Naive thymus-derived CD4-positive, alpha-beta T cell (primary cell): ENCODE measurements at places on chromosomes 2 and 18. TPM values are rescaled to one million over a fixed set of nuclear protein-coding genes. Genes with fewer than 3 reads are reported as not detected.

The DLX2 gene
- not detected for total RNA-seq

The C2orf15 gene
- total RNA-seq, result 3.8 TPM

The CCDC178 gene
- not detected for total RNA-seq

The SKOR2 gene
- not detected for total RNA-seq

The DOK6 gene
- not detected for total RNA-seq

The ADD2 gene
- total RNA-seq, result 18.8 TPM

GRCh38 chr2:5026571-5027234 lies 665.5 kb upstream of the SOX11 start:
- DNase-seq, result no peak

- no peak for DNase-seq
Observed at GRCh38 chr18:24369426-24369825, 28.2 kb downstream of the OSBPL1A start.

GRCh38 chr18:47287911-47288585 lies 36.6 kb upstream of the SKOR2 start:
- DNase-seq, result no peak

DNA sequence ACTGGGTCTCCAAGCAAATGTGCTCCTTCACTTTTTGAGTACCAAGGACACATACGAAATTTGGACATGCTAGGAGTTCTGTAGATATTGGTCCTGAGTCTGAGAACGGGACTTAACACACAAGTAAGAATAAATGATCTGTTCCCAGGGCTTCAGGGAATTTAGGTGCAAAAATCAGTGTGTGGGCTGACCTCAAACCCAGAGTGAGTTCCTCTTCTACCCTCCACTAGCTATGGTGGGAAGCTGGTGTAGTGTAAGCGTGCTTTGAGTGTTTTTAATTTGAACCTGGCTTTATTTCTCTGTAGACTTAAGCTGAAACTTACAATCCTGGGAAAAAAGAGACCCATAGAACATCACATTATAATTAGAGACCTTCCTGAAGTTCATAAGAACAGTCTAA lies 50.5 kb downstream of the MYO3B start:
- DNase-seq, result no peak

DNA sequence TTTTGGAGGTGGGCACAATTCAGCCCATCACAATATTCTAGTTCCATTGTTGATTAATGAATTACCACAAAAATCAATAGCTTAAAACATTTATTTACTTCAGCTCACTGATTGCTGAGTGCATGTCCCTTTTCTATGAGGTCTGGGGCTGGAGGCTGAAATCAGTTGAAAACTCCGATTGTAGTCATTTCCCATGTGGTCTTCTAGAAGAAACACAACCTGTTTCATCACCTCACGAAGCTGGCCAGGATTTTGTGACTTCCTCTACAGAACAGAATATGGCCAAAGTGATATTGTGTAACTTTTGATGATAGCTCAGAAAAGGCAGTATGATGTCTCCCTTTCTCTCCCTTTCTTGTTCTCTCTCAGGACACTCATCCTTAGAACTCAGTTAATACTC lies 44.1 kb upstream of the CYRIA start:
- DNase-seq, result no peak

DNA sequence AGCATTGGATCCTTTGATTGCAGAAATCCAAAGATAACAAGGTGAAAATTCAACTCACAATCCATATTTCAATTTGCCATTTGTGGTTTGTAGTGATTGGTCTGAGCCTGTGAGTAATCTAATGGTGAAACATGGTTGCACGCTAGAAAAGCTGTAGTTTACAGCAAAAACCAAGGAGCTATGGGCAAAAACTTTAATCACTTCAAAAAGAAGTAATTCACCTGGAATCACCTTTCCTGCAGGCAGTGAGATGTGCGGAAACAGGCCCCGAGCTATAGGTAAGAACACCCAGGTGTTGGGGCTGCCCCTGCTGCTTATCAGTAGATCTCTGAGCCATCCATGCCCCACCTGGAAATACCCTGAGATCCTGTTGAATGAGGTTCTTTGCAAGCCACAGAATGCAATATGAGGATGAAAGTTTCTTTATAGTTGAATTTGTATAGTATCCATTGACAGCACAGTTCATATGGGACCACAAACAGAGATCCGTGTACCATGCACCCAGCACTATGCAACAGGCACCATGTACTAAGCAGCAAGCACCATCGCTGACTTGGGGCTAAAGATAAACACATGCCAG lies 208.2 kb downstream of the SPP2 start:
- no peak for DNase-seq

DNA sequence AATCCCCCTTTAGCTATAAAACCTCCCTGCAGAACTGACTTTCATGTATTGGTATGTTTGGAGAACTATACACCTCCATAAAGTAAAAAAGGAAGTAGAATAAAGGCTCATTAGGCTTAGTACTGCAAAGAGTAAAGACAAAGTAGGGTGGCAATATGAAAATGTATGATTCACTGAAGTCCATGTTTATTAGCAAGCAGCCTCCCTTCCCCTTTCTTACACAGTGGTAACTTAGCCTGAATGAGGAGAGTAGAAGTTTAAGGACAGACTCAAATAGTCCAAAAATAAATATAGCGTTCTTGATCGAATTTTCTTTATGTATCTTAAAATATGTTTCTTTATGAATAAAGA lies 1.5 kb downstream of the ZNF804A start:
- no peak for DNase-seq

GRCh38 chr2:33001823-33002222 lies 55.1 kb downstream of the LTBP1 start:
- no peak for DNase-seq

GRCh38 chr2:88751768-88752167 lies 60.3 kb downstream of the RPIA start:
- no peak for DNase-seq

- no peak for DNase-seq
Observed at GRCh38 chr2:64975232-64975821, 13.9 kb upstream of the SLC1A4 start.

- DNase-seq, result peak; percentile 46
Observed at GRCh38 chr2:96142217-96143113, 2.8 kb downstream of the DUSP2 start.

- no peak for DNase-seq
Observed at GRCh38 chr2:47534179-47534919, 131.4 kb downstream of the MSH2 start.

DNA sequence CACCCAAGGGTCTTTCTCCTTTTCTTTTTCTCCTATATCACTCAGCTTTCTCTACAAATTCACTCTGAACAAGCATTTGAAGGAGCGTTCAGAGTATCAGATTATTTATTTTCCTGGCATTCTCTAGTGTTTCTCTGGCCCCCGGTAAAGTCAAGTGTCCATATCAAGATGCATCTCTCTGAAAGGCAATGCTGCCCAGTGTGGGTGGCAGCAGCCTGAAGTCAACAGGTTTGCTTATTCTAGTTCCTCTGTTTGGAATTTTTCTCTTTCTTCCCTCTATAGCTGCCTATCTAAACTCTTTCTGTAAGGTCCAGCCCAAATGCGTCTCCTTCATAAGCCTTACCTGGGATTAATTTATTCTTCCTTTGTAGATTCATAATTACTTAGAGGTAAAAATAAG lies 526.2 kb upstream of the TNP1 start:
- no peak for DNase-seq

DNA sequence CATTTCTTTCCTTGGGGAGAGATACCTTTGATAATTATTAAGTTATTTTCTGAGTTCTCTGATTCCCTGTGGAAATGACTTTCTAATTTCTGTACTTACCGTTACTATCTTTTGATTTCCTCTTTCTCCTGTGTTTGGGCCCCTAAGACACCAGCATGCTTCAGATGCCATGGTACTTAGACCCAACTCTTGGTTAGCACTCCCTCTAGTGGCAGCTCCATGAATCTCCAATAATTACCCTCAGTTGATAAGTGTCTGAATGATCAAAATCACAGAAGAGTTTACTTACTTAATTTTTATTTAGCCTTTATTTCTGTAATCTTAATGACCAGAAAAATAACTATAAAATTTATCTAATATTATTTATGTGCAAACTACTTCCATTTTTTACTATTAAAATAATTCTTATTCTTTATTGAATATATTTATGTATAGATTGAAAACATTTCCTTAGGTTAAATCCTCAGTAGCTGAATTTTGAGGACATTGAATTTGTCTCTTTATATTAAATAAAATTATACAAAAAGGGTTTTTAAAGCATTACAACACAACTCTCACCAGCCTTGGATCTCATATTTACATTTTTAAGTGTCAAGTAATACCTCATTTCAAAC lies 300.4 kb downstream of the KCNS3 start:
- peak; percentile 9 for DNase-seq
